Hematopoietic multipotent progenitor cell treated with erythropoietin and hydrocortisone succinate and interleukin-3 and kit ligand, for 8 days (in vitro differentiated cells): ENCODE measurements at places on chromosomes 6 and 20.

DNA sequence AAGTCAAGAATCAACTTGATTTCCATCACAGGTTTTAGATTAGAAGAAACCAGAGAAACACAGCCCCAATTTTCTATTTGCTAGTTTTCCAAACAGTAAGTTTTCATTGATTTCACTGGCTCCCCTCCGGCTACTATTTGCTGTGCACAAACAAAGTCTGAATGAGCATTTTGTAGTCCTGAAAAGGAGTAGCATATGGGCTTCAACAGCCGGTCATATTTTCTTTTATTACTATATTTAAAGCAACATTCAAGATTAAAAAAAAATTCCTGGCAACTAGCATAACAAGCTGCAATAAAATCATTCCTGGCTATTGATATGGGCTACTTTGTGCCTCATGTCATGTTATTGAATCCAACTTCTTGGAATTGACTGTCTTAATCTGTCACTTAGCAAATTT is 48.3 kb downstream of the CARMIL1 start:
- no peak for DNase-seq

GRCh38 chr6:109050012-109050411 is 44.6 kb downstream of the SESN1 start:
- no peak for DNase-seq

GRCh38 chr6:117601811-117602150 is 530 bp downstream of the GOPC start:
- peak; percentile 5 for DNase-seq

DNA sequence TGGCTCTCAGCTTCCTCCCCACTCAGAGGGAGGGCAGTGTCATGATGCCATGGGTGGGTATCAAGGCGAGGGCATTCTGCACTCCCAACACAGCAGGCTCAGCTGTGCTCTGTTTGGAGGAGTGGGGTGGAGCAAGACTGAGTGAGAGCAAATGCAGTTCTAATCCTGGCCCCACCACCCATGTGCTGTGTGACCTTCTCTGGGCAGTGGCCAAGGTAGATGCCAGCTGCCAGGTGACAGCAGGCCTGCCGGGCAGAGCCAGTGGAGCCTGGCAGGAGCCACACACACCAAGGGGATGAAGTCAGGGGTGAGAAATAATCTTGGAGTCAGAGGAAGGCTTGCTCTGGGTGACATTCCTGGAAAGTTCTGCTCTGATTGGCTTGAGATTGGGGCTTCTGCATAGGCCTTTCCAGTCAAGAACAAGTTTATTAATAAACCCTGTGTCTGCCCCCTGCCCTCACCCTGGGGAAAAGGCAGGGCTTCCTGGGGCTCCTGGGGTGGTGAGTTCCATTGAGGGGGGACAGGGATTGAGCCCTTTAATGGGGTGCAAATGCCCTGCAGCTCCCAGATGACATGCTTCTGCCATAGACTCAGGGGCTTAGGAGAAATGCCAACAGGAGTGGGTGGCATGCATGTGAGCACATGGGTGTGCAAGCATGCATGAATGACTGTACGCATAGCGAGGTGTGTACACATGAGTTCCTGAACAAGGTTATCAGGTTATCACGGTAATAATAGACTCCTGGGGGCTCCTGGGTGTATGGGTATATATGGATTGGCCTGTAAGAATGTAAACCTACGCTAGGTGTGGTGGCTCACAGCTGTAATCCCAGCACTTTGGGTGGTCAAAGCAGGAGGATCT is 134.2 kb downstream of the MRPL14 start:
- no peak for DNase-seq

- DNase-seq: no peak
Observed at GRCh38 chr6:139521338-139521737, 146.9 kb upstream of the CITED2 start.

GRCh38 chr6:50610562-50610961 is 102.8 kb upstream of the TFAP2D start:
- DNase-seq: no peak

DNA sequence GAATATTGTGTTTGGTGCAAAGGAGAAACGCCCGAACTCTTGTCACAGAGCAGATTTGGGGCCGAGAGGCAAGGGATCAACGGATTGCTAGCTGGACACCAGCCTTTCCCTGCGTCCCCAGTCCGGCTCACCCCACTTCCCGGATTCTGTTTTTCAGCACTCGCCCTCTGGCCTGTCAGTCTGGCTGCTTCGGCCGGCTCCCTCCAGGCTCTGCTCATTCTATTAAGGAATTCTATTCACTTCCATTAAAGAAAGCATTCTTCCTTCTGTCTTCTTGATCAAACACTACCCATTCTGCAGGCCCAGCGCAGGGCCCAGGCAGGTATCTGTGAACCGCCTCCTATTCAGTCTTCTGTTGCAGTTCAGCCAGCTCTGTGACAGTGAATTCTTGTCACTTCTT is 91.7 kb downstream of the RNF182 start:
- DNase-seq: no peak

GRCh38 chr20:49233226-49233625 is 14.0 kb downstream of the DDX27 start:
- DNase-seq: no peak

- DNase-seq: no peak
Observed at GRCh38 chr20:35328689-35329088, 36.5 kb upstream of the FAM83C start.

- no peak for DNase-seq
Observed at GRCh38 chr6:20879526-20879925, 345.3 kb downstream of the CDKAL1 start.

- no peak for DNase-seq
Observed at GRCh38 chr6:112037783-112038216, 16.1 kb upstream of the CCN6 start.

DNA sequence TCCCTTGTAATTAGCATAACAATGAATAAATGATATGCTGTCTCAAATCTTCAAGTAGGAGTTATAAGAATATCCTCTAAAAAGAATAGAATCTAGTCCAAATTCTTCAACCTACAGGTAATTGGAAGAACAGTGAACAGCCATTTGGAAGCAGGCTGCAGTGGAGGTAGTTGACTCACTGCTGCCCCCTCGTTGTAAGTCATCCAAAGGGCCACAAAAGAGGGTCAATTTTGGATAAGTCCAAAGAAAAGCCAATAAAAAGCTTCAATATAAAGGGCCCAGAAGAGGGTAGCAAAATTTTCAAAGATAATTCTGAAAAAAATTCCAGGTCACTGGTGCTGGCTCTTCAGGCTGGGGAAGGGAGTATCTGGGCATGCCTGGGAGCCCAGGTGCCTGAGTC is 60.8 kb upstream of the SSTR4 start:
- peak; percentile 47 for DNase-seq

DNA sequence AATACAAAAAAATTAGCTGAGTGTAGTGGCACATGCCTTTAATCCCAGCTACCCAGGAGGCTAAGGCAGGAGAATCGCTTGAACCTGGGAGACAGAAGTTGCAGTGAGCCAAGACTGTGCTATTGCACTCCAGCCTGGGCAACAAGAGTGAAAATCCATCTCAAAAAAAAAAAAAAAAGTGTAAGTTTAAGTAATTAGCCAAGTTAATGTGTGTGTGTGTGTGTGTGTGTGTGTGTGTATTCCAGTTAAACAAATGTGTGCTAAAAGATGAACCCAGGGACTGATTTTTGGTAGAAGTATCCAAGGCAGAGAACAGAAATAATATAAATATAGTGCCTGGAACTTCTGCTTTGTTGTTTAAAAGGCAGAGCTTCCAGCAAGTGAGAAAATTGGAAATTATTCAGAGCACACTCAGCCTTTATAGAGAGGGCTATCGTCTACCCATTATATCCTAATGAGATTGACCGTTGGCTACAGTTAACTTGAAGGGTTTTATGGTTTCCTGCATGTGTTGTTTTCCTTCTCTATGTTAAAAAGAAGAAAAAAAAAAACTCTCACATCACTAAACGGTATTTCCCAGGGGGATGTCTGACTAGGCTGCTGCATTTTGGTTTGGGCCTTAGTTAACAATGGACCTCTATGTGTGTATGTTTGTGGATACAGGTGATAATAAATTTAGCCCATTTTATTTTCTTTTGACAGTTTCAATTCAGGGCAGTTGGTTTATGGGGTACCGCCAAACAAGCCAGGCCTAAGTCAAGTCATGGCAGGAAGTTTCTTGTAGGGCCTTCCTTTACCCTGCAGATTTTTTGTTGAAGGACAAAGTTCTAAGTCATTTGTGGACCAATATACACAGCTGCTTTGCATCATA is 9.8 kb downstream of the SOX4 start:
- no peak for DNase-seq

DNA sequence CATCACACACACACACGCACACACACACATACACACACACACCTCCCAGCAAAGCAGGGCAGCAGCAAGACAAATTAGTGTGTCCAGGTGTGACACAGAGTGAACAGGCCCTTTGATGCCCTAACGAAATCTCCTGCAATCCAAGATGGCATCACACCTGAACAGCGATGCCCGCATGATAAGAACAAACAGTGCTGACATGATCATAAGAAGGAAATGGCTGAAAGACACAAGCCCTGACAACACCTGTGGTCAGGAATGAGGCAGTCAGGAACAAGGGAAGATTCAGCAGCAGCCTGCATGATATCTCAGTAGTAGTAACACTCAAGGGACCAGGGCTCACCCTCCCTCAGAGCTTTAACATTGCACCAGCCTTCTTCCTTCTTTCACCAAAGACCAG is 156.9 kb downstream of the FAXC start:
- DNase-seq: no peak

DNA sequence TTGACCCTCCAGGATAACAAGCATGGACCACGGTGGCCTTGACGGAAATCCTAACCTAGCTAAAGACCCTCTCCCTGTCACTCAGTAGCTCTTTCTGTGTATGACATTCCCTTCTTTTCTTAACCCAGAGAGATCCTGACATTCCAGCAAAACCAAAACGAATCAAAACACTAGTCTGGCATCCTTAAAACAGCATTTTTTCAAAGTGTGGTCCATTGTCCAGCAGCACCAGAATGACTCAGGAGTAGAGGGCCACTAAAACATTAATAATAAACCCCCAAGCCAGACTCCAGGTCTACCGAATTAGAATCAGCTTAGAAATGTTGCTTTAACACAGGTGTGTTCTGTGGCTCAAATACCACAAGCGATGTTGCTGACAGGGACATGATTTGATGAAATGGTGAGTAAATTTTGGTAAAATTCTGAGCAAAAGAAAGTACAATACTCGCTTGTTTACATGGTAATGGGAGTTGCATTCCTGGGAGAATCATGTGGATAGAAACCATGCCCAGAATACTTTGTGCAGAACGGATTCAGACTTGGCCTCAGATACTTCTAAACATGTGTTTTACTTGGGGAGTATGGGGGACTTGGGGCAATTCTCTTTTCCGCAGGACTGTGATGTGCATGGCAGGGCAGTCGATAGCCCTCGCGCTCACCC is 174.2 kb upstream of the KCNG1 start:
- no peak for DNase-seq

GRCh38 chr6:100338090-100338489 is 126.6 kb downstream of the SIM1 start:
- no peak for DNase-seq

DNA sequence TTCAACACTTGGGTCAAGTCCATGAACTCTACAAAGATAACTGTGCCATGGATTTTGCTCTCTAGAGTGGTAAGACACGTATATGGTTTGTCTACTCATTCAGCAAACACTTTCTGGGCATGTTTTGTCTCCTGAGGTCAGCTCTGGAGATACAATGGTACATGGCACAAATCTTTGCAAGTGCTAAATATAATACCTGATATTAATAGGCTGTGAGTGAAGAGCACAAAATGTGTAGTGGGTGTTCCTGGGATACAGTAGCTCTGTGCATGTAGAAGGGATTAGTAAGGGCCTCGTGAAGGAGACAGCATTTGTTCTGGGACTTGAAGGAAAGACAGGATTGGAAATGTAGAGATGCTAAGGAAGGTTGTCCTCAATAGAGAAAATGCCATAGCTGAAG is 360.9 kb downstream of the BCKDHB start:
- DNase-seq: no peak

DNA sequence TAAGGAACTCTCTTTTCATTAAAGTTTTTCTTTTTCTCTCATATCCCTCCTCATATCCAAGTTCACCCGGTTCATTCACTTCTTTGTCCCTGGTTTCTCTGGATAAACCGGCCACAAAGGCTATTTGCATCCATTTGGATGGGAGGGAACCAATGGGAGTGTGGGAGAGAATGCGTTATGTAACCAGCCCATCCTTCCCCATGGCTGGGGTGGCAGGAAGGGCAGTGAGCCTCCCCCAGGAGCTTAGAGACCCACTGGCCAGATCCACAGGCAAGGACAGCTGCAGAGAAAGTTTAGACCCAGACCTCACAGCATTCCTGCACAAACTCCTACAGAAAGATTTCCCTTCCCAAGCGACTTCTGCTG is 10.7 kb downstream of the CASS4 start:
- DNase-seq: no peak

DNA sequence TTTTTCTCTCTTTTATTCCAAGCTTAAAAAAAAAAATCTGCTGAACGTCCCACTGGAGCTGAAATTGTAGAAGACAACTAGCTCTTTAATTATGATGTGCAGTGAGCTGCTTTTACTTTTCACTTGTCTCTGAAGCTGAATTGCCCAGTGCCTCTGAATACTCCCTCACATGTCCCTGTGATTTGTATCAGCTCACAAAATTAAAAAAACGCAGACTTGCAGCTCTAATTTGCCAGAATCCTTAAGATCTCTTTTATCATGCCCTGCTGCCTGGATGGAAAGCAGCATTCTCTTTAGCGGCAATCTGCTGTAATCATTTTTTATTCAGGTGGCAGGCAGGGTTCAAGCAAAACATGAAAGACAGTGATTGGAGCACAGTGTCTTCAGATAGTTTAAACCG is 443.8 kb upstream of the SPTLC3 start:
- no peak for DNase-seq

GRCh38 chr6:20877008-20877937 is 343.0 kb downstream of the CDKAL1 start:
- DNase-seq: no peak

- DNase-seq: no peak
Observed at GRCh38 chr6:148883270-148883669, 136.4 kb downstream of the UST start.

DNA sequence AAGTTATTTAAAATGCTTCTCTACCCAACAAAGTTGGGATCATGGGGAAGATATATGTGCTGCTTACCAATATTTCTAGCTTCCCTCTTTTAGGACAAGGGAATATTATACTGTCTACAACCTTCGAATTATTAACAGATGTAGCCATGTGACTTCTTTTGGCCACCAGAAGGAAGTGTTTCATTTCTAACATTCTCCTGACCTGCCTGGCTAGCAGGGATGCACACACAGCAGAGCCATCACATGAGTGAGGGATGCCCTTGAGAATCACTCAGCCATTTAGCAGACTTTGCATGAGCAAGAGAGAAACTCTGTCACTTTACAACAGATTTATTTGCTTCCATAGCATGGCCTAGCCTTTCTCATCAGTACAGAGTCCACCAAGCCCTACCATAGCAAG is 230.7 kb upstream of the MARCKS start:
- no peak for DNase-seq
